MM.1S (cell line): ENCODE measurements at places on chromosomes 7 and 10.
A peak's percentile ranks its signal among the peaks of the same experiment; 100 is the strongest.

DNA sequence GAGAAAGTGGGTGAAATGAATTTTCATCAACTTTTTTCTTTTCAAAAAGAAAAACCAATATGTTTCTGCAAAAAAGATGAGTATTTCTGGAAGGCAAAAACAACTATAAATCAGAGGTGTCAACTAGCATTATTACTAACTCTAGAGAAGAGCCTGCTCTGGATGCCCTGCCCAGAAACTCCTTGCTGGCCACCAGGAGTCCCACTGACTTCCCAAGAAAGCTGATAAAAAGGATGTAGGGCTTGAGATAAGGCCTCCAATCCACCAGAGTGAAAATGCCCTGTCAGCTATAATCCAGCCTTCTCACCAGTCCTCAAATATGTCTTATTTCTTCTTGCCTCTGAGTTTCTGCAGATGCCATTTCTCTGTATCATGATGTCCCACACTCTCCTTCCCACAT is 16.7 kb upstream of the FZD1 start:
- no peak for DNase-seq

GRCh38 chr10:11285171-11285570 is 267.5 kb downstream of the CELF2 start:
- DNase-seq, result no peak

- no peak for DNase-seq
Observed at GRCh38 chr10:24456322-24456721, 247.4 kb downstream of the KIAA1217 start.

- no peak for DNase-seq
Observed at GRCh38 chr7:32680259-32681173, 185.2 kb downstream of the AVL9 start.

GRCh38 chr10:74824900-74825370 is 1.5 kb upstream of the KAT6B start:
- DNase-seq, result peak; percentile 35

GRCh38 chr10:91033324-91033950 is 112.5 kb upstream of the ANKRD1 start:
- DNase-seq, result no peak

DNA sequence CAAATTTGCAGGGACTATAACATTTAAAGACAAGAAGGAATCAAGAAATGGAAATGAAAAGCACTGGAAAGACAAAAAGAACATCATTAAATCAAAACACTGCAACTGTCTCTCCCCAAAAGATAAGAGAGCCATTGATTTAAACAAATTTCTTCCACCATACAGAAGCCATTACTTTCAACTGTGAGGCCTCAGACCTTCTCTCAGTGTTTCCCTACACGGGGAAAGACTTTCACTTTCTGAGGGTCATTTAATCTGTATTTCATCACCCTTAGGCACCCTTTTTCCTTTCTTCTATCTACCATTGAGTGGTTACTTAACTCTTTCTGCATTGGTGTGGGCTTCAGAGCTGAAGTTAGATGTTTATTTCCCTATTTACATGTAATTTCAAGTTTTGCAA is 47.5 kb downstream of the CCDC172 start:
- no peak for DNase-seq

DNA sequence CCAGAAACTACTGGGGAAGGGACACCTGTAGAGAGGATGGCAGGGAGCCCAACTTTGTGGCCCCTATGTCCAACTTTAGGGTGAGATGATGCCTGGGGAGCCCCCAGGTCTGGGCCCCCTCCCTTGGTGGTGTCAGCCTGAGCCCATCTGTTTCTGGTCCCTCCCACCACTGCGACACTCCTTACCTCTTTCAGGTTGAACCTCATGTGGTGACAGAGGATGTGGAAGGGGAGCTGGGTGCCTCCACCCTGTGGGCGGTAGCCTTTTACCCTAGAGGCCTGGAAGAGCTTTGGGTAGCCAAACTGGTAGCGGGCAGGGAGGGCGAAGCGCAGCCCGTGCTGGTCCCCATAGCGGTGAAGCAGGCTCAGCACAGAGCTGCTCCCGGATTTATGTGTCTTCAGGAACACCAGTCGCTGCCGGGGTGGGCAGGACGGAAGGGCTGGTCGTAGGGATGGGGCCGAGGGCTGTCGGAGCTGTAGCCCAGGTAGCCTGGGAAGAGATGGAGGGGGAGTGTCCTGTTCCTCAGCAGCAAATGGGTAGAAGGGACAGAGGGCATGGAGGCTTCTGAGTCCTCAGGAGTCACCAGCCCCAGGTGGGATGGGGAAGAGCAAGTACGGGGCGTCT is 2.0 kb downstream of the GAL3ST4 start:
- DNase-seq, result no peak

DNA sequence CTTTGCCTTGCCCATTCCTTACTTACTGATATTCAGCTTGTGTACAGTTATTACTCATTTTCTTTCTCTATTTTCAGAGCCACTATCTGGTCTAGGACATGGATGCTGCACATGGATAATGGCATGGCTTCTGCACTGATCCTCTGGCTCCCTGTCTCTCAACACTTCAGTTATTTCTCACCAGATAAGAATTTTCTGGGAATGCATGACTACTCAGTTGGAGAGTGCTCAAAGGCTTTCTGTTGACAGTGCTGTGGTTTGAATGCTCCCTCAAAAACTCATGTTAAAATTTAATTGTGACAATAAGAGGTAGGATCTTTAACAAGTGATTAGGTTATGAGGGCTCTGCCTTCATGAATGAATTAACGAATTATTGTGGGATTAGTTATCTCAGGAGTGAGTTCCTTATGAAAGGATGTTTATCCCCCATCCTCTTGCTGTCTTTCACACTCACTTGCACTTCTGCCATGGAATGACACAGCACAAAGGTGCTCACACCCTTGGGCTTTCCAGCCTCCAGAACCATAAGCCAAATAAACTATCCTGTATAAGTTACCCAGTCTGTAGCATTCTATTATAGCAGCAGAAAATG is 16.1 kb upstream of the PIK3CG start:
- DNase-seq, result no peak

- no peak for DNase-seq
Observed at GRCh38 chr10:119693262-119693957, 32.4 kb upstream of the INPP5F start.

GRCh38 chr7:74084722-74085578 is 1.3 kb downstream of the LIMK1 start:
- DNase-seq, result no peak

GRCh38 chr7:142856565-142857245 is 1.8 kb downstream of the EPHB6 start:
- DNase-seq, result no peak
